ENCODE measurements at places on chromosomes 2 and 18.

DNA sequence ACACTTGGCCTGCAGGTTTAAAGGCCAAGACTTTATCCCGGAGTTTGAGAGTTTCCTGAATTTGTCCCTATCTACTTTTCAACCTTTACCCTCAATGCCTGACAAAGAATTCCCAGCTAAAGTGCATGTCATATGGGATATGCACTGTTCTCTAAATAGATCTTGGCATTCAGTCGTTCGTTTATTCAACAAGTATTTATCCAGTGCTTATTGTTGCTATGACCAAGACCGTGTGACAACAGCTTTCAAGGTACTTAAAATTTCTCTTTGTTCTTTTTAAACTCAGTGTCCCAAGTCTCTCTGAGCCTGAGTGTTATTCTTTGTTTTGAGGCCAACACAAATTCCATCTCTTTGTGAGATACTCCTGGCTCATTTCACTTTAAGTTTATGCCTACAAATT lies 133.4 kb downstream of the RGPD3 start:
- DNase-seq = no peak

DNA sequence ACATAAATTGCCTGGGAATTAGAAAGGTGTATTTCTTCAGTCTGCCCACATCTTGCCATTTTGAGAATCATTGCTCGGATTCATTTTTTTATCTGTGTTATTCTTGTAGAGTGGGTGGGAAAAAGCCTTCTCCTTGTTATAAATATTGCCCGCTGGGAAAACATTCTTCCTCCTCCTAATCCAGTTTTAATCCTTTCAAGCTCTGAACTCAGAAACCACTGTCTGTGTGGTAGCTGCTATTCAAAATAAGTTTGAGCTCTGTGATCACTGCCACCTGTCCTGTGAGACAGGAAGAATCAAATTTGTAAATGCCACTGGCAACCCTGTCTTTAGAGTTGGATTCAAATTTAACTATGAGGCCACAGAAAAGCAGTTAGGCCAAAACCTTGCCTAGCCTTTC lies 1875.2 kb upstream of the PIK3C3 start:
- DNase-seq = no peak

DNA sequence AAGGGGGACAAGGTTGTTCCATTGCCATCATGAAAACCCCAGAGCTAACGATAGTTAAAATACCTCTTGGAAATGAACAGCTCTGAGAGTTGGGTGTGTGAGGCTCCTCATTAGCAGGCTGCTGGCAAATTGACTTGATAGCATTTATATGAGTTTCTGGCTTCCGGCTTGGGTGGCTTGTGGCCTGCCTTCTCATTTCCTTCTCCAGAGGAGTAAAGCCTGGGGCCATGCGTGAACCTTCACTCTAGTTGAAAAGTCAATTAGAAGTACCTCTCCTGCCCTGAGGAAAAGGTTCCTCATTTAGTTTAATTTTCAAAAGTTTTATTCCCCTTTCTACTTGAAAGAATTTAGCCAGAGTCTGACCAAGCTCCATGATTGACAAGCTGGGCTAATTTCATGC lies 67.1 kb downstream of the MGAT5 start:
- no peak for DNase-seq

- DNase-seq = peak; percentile 23
Measured at GRCh38 chr2:48312126-48312525, 217.8 kb upstream of the STON1 start.

GRCh38 chr2:28666496-28667184 lies 85.0 kb upstream of the PPP1CB start:
- no peak for DNase-seq

DNA sequence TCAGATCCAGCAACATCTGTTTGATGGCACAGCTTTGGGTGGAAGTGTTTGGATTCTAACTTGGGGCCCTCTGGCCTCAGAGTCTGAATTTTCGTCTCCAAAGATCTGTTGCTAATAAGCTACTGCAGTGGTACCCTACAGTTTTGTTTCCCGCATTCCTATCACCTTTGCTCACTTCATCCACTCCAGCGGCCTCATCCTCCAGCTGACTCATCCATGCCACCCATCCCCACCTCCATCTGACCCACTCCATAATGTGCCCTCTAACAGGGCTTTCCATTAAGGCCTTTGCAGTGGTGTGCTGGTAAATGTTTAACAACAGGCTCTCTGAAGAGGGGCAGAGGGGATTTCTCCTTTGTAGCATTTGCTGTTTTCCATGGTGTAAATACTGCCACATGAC lies 225.5 kb downstream of the TGIF1 start:
- no peak for DNase-seq

DNA sequence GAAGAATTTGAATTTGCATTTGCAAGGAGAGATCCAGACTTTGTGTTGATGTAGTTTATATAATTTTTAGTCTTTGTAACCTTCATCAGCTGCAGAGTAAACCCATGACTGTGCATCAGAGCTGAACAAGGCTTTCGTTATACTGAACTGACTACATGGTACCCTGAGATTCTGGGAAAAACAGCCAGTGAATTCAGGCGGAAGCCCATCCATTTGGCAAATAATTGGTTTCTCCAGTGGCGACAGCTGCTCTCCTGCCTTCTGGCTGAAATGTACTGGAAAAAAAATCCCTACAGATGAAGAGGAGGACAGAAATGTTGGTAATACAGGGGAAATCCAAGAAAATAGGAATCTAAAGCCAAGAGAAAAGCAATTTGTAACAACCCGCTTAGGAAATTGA lies 657.5 kb upstream of the CDH7 start:
- DNase-seq = no peak

GRCh38 chr18:42401131-42401673 lies 446.2 kb downstream of the PIK3C3 start:
- DNase-seq = no peak

- peak; percentile 35 for DNase-seq
Measured at GRCh38 chr2:173571021-173571821, 216.5 kb downstream of the CDCA7 start.
